ENCODE measurements at places on chromosomes 16 and 17.

- no peak for DNase-seq
These were observed 287.4 kb downstream of the HAPSTR1 start for GRCh38 chr16:9378876-9379275.

DNA sequence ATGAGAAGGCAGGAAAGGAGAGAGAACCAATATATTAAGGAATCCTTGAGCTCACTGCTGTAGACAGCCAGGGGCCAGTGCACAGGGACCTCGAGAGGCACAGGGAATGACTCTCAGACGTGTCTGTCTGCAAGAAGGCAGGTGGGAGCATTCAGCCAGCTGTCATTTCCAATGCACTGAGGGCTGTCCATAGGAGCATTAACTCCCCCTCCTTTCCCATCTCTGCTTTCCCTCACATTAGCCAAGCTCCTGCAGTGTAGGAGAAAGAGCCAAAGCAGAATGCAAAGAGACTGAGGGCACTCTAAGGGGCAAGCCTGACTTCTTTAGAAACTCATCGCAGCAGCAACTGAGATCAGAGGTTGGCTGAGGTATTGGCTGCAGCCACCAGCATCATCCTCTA is 218.3 kb downstream of the CDH13 start:
- no peak for DNase-seq

GRCh38 chr17:67082107-67082506 is 37.8 kb downstream of the CACNG1 start:
- no peak for DNase-seq

DNA sequence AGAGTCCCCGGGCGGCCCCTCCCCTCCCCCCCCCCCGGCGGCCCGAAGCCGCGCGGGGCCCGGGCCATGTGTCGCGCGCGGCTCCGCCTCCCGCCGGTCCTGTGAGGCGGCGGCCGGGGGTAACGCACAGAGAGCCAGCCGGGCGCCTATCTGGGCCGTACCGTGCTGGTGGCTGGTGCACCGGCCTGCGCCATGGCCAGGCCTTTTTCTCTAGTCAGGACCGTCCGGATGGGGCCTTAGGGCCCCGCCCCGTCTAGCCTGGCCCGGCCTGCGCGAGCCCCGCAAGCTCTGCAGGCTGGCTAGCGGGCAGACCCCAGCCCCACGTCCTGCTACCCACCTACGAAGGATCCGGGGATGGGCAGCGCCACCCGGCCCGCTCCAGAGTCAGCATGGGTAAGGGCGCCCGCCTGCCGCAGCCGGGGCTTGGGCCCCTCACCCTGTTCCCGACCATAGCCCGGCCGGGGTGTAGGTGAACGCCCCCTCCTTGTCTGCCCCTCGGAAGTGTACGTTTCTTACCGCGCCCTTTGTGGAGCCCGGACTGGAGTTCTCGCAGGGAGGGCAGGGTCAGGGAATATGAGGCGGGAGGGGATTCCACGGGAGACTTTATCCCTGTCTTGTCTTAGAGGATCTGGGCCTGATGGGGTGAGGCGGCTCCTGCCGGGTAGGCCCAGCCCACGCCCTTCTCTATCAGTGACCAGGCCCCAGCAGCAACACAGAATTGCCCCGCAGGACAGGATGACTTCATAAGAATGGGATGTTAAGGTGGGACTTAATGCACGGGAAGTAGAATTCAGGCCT is at the start of gene CENPT:
Gene CENPT, minus strand, starts transcription at position 630 of the 798 bp plus-strand sequence. CDS start 13,834 bp downstream, outside the sequence.
- peak; percentile 54 for DNase-seq

DNA sequence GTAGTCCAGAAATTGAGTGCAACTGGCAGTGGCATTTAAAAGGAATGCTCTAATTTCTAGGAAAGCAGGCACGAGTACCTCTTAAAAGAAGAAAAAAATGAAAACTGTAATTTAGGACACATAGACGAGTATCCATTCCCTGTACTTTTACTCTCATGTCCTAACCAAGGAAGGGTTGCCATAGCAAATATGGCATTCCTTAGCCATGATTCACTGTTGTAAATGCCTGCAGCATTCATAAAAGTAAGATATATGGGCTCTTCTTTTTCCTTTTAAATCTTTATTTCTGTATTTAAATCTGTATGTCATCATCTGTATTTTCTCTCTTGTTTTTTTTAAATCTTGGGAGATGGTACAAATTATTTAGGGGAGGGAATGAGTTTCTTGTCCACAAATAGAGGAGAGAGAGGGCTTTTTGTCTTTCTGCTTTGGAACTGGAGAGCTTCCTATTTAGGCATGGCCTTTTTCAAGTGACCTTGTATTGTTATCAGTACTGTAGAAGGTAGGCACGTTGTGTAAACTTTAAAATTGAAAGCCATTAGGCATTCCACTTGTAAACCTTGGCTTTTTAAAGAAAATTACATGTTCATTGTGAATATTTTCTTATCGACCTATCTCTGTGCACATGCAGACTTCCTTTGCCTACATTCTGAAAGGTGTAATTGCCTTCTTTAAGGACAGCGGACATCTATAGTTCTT is 50.0 kb downstream of the TENT4B start:
- DNase-seq, result no peak

GRCh38 chr16:31009894-31010584 is 399 bp downstream of the STX1B start:
- DNase-seq, result no peak

GRCh38 chr17:28196636-28197035 is 122.4 kb upstream of the TMEM97 start:
- no peak for DNase-seq

DNA sequence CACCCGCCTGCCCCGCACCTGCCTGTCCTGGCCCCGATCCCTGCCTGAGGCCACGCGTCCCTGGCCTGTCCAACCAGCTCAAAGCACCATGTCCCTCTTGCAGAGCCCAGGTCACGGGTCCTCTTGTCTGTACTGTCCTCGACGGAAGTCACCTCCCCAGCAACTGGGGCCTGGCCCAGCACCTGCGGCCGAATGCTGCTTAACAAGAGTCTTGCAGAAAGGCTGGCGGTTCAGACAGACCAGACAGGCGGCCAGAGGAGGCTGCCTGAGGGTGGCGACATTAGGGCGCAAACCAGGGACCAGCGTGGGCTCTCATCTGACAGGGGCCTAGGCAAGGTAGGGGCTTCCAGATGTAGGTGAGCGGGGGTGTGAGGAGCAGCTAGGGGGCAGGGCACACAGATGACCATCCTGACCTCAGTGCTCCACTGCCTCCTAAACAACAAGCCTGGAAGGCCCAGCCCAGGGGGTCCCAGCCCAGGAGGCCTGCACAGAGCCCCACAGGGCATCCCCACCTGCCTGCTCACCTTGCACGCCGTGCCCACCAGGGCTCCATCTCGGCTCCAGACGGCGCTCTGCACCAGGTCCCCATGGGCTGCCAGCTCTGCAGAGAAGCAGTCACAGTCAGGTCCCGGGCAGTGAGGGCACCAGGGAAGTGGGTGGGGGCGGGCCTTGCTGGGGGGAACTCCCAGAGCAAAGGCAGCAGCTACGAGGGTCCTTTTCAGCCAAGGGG is 11.3 kb downstream of the CORO7 start:
- no peak for DNase-seq

DNA sequence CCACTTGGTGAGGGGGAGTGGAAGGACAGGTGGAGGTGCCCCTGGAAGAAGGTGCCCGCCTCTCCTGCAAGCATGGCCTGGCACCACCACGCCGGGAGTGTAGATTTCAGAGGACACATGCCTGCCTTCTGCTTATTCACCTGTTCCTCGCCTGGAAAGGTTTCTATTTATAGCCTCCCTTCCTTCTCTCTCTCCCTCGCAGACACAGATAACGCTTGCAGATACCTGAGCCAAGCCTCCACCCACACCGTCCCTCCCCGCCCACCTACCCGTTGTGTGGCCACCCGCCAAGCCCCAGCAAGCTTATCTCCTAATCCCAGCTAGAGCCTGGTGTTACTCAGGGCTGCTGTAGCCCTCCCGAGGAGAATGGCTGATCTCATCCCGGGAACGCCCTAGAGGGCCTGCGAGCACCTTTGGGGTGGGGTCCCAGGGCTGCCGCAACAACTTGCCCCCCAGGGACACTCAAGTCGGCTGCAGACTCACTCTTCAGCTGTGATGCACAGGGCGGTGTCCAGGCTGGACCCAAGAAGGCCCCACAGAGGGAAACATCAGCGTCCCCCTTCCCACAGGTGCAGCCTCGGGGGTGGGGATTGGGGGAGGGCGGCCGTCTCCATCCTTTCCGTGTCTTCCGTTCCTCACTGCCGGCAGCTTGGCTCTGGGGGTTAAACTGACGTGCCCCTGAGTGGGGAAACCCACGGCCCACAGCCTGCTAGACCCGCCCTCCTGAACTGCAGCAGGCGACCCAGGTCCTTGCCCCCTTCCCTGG is 1.9 kb upstream of the SNAI3 start:
- DNase-seq, result peak; percentile 28

All from heart right ventricle (tissue), 16 donors.